ENCODE measurements at places on chromosomes 1 and 21. TPM values are rescaled to one million over a fixed set of nuclear protein-coding genes. Genes with fewer than 3 reads are reported as not detected.

DNA sequence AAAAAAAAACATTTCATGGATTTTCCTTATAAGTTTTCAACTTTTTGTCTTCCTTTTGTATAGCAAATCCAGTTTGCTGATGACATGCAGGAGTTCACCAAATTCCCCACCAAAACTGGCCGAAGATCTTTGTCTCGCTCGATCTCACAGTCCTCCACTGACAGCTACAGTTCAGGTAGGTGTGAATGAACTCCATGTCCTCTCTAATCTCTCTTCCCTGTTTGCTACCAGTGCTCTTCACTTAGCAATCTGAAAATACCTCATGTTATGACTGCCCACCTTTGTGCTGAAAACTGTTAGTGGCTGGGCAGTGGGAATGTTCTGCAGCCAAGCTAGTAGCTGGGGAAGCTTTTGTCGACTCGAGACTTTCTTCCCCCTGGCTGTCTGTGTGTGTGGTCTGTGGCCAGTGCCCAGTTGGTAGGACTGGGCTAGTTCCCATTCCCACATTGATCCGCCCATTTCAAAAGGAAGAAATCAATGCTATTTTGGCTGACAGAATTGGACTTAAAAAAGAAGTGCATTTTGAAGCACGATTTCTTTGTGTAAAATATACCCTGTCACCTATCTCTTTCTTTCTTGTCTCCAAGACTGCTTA lies 24.5 kb downstream of the AHCYL1 start:
- H3K4me3 ChIP-seq, result no peak overlapping the region
- H3K27me3 ChIP-seq, result no peaks in the 10 kb centered on the region
- H3K36me3 ChIP-seq, result peaks cover 23% of the 10 kb centered on the region
- peaks cover 14% of the 10 kb centered on the region for H3K4me1 ChIP-seq
- H3K27ac ChIP-seq, result no peak overlapping the region

Gene RHBDL2
- total RNA-seq, result not detected

- H3K4me1 ChIP-seq, result no peaks in the 10 kb centered on the region
- no peak for DNase-seq
- no peaks in the 10 kb centered on the region for H3K36me3 ChIP-seq
- no peak overlapping the region for H3K27ac ChIP-seq
- H3K4me3 ChIP-seq, result no peak overlapping the region
- peaks cover 28% of the 10 kb centered on the region for H3K27me3 ChIP-seq
Observed at GRCh38 chr1:2000432-2000831, 3.2 kb downstream of the CFAP74 start.

Gene LCE2A
- total RNA-seq, result not detected

Gene SERBP1
- total RNA-seq, result 319 TPM

DNA sequence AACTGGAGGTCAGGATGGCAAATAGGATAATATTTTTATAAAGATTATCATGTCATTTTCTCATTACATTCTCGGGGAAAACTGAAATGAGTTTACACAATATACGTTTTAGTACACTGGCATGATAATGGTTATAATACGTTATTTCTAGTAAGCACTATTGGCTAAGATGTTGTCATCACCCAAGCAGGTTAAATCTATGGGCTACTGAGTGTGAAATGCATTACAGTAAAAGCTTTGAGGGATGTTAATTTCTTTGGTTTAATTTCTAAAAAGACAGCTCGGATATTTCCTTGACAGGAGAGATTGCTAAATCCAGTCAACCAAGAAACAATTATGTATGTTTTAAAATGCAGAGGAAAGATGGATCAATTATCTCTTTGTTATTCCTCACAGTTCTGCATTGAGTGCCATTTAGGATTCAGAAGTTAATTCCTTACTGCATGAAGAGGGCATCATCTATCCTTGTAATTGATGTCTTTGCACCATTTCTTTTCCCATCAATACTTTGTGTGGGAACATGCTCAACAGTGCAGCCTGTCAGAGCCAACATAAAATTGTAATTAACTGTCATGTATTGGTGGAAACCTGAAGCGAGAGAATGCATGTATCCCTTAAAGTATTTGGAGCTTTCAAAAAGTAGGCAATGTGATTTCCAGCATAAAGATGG lies 222.4 kb upstream of the ZP4 start:
- no peak overlapping the region for H3K4me3 ChIP-seq
- no peak for DNase-seq
- H3K36me3 ChIP-seq, result no peaks in the 10 kb centered on the region

GRCh38 chr1:115697619-115698018 lies 55.8 kb downstream of the VANGL1 start:
- H3K36me3 ChIP-seq, result no peaks in the 10 kb centered on the region
- H3K27ac ChIP-seq, result no peak overlapping the region
- H3K27me3 ChIP-seq, result peaks cover 6% of the 10 kb centered on the region

Gene TRAF3IP3
- total RNA-seq, result 157 TPM

Gene LCE1D
- total RNA-seq, result not detected

Gene LIPI
- not detected for total RNA-seq

Gene MROH9
- total RNA-seq, result not detected

Gene ESPN
- 0.84 TPM for total RNA-seq

GRCh38 chr1:17183388-17184160 lies 21.4 kb upstream of the PADI1 start:
- DNase-seq, result no peak
- H3K27me3 ChIP-seq, result peaks cover 7% of the 10 kb centered on the region
- no peak overlapping the region for H3K27ac ChIP-seq
- no peak overlapping the region for H3K4me3 ChIP-seq
- peaks cover 15% of the 10 kb centered on the region for H3K4me1 ChIP-seq

Gene FNBP1L
- total RNA-seq, result 0.31 TPM

Gene OR10J1
- total RNA-seq, result not detected

Gene NTMT2
- total RNA-seq, result not detected

DNA sequence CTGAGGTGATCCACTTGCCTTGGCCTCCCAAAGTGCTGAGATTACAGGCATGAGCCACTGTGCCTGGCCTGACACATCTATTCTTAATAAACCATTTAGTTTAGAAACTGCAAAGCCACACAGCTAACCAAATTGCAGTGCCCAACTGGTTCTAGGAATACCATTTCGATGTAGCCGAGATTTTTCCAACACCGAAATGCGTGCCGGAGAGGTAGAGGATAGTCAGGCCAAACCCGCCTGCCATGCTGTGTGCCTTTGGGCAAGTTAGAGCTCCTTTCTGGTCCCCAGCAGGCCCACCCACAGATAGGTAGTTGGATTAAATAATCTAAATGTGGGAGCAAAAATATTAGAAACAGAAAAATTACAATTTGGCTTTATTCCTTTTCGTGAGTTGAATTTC lies 254.4 kb downstream of the FOXD2 start:
- no peaks in the 10 kb centered on the region for H3K4me1 ChIP-seq
- peaks cover 9% of the 10 kb centered on the region for H3K27me3 ChIP-seq
- no peaks in the 10 kb centered on the region for H3K36me3 ChIP-seq

DNA sequence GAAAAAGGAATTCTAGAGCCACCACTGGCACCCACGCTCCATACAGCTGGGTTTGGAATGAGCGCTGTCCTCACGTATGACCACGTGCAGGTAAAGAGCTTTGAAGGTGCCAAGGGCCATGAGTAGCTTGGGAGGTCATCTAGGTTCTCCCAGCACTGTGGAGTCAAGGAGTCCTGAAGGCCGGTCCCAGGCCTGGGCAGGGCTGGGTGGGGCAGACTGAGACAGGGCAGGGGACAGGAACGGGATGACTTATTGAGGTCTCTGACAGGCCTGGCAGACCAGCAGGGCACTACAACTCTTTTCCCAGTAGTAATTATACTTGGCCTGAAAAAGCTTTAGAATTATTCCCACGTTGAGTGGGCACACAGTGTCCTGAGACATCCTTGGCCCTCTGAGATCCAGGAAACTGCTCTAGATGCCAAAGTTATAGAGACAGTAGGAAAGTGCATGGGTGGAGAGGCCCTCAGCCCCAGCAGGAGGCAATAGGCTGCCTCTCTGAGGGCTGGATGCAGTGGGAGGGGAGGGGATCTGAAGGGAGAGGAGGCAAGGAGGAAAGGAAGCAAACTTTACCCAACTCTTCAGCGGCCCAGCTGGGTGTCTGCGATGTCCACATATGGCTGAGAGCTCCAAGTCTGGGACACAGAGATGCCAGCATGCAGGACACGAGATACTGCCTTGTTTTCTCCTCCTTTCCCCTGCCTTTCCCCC lies 1.8 kb upstream of the CDA start:
- peaks cover 50% of the 10 kb centered on the region for H3K27me3 ChIP-seq
- peaks cover 14% of the 10 kb centered on the region for H3K4me1 ChIP-seq
- H3K36me3 ChIP-seq, result no peaks in the 10 kb centered on the region
- H3K27ac ChIP-seq, result no peak overlapping the region

Gene SFN
- total RNA-seq, result 0.56 TPM

DNA sequence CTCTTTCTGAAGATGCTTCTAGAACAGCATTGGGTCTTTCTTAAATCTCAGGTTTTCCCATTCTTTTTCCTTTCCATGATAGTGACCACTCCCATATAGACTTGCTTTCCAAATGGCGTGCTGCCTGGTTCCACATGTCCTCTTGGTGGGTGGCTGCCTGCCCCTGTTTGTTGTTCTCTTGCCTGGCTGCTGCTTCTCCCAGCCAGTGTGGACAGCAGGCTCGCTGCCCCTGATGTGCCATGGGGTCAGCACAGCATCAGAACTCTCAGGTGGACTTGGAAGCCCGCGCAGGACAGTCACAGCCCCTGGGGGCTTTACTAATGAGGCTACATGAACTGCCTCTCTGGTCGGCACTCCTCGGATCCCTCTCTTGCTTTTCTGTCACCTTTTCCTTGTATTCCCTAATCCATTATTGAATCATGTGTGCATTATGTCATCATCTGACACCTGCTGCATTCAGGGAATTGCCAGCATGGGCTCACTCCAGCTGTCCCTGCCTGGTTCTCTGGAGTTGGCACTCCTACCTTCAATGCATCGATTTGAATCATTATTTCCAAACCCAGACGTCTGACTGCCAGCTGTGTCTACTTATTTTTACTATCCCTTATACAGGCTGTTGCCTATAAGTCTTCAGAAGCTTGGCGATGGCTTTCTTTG lies 100.5 kb upstream of the COA6 start:
- DNase-seq, result no peak
- no peak overlapping the region for H3K4me3 ChIP-seq
- H3K4me1 ChIP-seq, result peaks cover 10% of the 10 kb centered on the region
- no peaks in the 10 kb centered on the region for H3K36me3 ChIP-seq

DNA sequence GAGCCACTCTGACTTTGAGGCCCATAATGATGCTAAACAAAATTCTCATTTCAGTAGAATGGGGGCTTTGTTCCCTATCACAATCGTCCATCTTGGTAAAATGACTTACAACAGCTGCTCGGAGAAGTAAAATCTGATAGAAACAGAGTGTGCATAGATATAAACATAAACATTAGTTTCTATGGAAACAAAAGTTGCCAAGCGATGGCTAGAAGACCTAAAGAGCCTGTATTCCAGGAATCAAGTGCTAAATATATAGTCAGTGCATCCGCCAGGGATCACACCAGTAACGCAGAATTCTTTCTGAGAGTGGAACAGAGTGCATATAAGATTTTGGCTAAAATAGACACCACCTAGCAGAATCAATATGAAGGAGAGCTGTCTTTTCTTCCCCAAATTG lies 91.2 kb upstream of the KAZN start:
- no peak overlapping the region for H3K4me3 ChIP-seq
- peaks cover 35% of the 10 kb centered on the region for H3K27me3 ChIP-seq
- no peaks in the 10 kb centered on the region for H3K4me1 ChIP-seq
- no peak for DNase-seq
- no peak overlapping the region for H3K27ac ChIP-seq

GRCh38 chr1:227281371-227281770 lies 36.9 kb downstream of the CDC42BPA start:
- no peak overlapping the region for H3K27ac ChIP-seq
- no peak overlapping the region for H3K4me3 ChIP-seq
- peaks cover 7% of the 10 kb centered on the region for H3K27me3 ChIP-seq
- H3K36me3 ChIP-seq, result peaks cover 6% of the 10 kb centered on the region
- DNase-seq, result no peak
- no peaks in the 10 kb centered on the region for H3K4me1 ChIP-seq

DNA sequence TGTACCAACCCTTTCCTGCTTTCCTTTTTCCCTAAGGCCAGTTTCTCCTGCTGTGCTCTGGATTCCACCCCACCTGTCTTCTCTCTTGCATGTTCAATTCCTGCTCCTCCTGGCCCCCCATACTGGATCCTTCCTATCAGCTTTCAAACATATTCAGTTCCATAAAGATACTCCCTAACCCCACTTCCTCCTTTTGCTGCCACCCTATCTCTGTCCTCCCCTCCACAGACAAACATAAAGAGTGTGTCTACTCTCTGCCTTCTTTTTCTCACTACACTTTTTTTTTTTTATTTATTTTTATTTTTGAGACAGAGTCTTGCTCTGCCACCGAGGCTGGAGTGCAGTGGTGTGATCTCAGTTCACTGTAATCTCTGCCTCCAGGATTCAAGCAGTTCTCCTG lies 16.9 kb upstream of the RPF1 start:
- H3K27ac ChIP-seq, result no peak overlapping the region
- peaks cover 38% of the 10 kb centered on the region for H3K27me3 ChIP-seq
- no peak for DNase-seq
- H3K4me3 ChIP-seq, result no peak overlapping the region
- H3K36me3 ChIP-seq, result no peaks in the 10 kb centered on the region

DNA sequence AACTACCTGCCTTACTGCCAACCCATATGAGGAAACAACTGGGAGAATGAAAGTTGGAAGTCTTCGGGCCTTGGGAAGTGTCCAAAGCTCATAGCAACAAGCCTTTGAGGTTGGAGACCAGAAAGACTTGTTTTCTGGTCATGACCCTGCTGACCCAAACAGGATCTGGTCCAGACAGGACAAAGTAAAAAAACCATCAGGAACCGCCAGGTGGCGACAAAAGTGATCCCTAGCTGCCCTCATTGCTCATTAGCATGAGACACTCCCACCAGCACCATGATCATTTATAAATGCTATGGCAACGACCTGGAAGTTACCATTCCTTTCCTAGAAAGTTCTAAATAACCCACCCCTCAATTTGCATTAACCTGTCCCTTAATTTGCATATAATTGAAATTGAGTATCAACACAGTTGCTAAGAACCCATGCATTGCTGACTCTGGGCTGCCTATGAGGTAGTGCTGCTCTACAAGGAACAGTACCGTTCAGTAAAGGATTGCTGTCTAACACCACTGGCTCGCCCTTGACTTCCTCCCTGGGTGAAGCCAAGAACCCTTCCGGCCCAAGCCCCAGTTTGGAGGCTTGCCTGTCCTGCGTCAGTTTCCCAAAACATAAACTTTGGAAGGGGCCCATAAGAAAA lies 89.0 kb downstream of the URB2 start:
- H3K4me1 ChIP-seq, result no peaks in the 10 kb centered on the region
- H3K27ac ChIP-seq, result no peak overlapping the region

DNA sequence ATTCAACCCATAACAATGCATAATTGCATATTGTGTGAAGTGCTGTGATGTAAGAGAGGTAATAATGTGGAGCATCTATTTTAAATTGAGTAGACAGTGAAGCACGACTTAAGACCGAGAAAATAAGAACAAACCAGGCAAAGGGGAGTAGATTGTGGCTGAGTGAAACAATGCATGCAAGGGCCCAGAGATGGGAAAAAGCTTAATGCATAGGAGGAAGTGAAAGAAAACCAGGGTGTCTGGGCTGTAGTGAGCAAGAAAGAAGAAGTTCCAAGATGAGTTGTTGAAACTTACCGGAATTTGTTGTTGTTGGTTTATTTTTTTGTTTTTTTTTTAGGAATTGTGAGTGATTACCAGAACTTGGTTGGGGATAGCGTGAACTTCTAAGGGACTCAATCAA lies 104.7 kb downstream of the SNX7 start:
- H3K36me3 ChIP-seq, result no peaks in the 10 kb centered on the region
- H3K4me1 ChIP-seq, result no peaks in the 10 kb centered on the region
- DNase-seq, result no peak
- H3K4me3 ChIP-seq, result no peak overlapping the region

Gene ANGPTL1
- not detected for total RNA-seq

- H3K4me3 ChIP-seq, result no peak overlapping the region
- H3K36me3 ChIP-seq, result no peaks in the 10 kb centered on the region
- no peaks in the 10 kb centered on the region for H3K4me1 ChIP-seq
- no peak overlapping the region for H3K27ac ChIP-seq
Observed at GRCh38 chr1:118143831-118144230, 41.2 kb downstream of the SPAG17 start.

Measured in natural killer cell treated with Interleukin-12 subunit alpha and Interleukin-12 subunit beta and Interleukin-15 and Interleukin-18, amount 100 ng/mL, for 72 hours (primary cell).